GM19239 (cell line): ENCODE measurements at places on chromosomes 7 and 10.

DNA sequence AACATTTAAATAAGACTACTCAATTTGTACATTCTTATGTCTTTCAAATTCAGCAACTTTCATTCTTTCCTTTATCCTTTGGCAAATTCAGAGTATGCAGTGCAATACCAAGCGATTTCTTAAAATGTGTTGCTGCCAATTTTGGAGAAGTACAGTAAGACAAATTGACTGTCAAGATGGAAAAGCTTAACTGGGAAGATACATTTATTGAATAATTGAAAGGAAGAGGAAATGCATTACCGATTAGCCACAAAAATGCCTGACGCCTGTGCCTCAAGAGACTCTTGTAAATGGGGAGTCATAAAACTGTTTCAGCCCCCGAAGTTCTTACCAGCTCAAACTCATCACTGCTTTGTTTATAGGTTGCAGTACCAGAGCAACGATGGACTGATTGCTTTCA lies 373.3 kb upstream of the GALNT17 start:
- no peak for DNase-seq

- no peak for DNase-seq
These were observed 36.0 kb upstream of the GLI3 start for GRCh38 chr7:42272793-42273665.

GRCh38 chr10:43616697-43617370 lies 10.6 kb downstream of the ZNF485 start:
- DNase-seq: no peak

DNA sequence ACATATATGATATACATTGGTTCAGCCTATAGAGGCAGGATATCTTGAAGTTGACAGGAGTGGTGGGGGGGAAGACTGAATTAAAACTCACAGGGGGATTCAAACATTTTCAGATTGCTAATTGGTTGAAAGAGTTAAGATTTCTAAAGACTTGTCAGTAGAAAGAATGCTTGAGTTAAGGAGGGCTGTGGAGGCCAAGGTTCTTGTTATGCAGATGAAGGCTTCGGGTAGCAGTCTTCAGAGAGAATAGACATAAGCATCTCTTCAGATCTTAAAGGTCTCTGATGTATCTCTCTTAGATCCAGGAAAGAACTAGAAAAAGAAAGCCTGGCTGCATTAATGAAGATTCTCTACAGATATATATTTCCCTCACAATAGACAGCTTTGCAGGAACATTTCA lies 209.8 kb upstream of the SEMA3D start:
- no peak for DNase-seq

GRCh38 chr7:1086588-1087464 lies 1.1 kb upstream of the GPER1 start:
- DNase-seq: peak; percentile 98

DNA sequence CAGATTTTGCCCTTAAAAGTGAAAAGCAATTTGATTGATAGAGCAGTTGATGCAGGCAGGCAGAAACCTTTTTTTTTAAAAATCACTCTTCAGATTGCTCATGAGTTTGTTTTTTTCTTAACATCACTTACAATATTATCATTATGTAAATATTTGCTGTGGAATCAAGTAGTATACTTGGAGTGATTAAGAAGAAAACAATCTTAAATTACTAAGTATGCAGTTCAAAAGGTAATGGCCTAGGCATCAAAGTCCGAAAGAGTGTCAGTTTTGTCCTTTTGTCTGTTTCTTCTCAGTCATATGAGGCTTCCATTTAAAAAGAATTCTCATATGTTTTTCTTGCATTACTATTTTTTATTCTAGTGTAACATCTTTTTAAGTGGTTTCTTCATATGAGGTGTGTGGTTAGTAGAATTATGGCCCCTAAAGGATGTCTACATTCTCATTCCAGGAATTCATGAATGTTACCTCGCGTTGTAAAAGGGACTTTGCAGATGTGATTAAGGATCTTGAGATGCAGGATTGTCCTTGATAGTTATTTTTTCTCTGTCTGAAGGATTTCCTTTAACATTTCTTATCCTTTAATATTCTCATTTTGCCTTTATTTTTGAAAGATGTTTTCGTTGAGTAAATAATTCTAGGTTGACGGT lies 44.0 kb downstream of the BICC1 start:
- DNase-seq: no peak
